SJSA1 (cell line): ENCODE measurements at places on chromosomes 7 and 10.

- DNase-seq = no peak
Observed at GRCh38 chr7:151289891-151290290, 41.4 kb upstream of the SMARCD3 start.

- no peak for DNase-seq
Observed at GRCh38 chr7:50349399-50349798, 44.9 kb downstream of the IKZF1 start.

- no peak for DNase-seq
Observed at GRCh38 chr10:62261666-62262065, 7.0 kb downstream of the RTKN2 start.

DNA sequence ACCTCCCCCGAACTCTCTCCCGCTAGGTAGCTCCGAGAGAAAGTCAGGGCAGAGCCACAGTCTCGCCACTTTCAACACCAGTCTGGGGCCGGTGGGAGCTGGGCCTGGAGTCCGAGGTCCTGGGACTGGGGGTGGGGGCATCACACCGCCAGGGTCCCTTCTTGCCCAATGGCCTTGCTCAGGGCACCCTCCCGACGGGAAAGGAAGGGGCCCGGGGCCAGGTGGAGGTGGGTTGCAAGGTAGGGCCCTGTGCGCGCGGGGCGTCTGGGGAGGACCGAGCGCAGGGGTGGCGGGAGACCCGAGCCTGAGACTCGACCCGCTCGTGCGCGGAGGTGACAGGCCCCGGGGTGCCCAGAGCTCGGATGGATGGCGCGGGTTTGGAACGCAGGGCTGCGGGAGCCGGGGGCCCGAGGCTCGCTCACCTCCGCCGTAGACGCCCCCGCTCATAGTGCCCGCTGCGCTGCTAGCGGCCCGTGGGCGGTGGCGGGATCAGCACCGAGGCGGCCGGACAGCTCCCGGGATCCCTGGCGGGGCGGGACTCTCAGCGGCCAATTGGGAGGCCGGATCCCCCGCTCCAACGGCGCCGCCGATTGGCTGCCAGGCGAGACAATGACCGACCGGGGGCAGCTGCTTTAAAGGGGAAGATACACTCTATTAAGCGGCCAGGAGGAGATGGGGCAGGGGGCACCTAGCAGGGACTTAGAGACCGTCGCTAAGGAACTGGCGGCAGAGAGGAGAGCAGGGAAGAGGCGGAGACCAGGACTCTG lies at the start of gene ACTL6B:
Gene ACTL6B (minus strand): TSS at position 541 of the 767 bp plus-strand sequence. CDS start 94 bp downstream, at position 447.
- DNase-seq = no peak

GRCh38 chr7:140062528-140063299 lies at the start of gene PARP12:
Gene PARP12, minus strand, starts transcription at chr7:140062951. Its CDS starts 104 bp downstream, at chr7:140062847.
- DNase-seq = peak; percentile 87

- DNase-seq = no peak
Observed at GRCh38 chr7:155193716-155194115, 104.0 kb upstream of the INSIG1 start.

DNA sequence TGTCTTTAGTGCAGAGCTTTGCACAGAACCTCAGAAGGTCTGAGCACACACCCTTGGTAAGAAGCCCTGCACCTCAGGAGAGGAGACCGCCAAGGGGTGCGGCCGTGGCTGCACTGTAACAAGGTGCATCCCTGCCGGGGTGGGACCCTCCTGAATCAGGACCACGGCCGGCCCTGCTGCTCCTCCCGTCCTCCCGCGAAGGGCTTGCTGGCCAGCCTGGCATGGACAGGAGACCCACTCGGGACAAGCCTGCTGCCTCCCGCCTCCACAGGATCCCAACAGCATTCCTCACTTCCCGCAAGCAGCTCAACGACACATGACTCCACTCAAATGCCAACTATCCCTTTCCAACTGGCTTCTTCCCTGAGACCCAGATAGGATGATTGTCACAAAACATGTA lies 12.8 kb downstream of the WDR86 start:
- no peak for DNase-seq

DNA sequence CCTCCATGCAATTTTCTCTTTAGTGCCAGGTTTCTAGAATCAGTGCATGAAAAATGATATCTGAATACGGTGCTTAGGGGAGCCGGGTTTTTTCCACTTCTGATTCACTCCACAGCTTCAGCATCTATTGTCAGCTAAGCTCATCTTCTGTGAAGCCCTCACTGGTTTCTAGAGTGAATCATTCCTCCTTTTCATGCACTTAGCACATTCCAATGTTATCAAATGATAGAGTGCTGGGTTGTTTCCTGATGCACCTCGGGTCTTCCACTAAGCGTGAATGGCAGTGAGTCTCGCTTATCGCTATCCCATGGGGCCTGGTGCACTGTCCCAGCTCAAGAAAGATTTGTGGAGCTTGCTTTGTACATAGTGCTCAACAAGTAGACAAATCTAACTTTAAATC lies 170.9 kb upstream of the RHEB start:
- DNase-seq = peak; percentile 31

DNA sequence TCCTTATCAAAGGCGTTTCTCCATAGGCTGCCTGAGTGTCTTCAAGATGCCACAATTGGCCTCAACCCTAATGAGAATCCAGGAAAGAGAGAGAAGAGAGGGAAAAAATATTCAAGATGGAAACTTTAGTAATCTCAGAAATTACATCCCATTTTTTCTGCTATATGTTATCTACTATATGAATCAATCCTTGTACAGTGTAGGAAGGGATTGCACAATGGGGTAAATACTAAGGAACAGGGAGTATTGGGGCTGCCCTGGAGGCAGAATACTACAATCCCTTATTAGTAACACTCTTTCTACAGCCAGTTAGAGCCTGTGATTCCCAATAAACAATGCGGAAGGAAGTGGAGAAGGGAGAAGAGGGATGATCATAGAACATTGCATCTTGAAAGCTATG lies 27.9 kb downstream of the TFPI2 start:
- no peak for DNase-seq

DNA sequence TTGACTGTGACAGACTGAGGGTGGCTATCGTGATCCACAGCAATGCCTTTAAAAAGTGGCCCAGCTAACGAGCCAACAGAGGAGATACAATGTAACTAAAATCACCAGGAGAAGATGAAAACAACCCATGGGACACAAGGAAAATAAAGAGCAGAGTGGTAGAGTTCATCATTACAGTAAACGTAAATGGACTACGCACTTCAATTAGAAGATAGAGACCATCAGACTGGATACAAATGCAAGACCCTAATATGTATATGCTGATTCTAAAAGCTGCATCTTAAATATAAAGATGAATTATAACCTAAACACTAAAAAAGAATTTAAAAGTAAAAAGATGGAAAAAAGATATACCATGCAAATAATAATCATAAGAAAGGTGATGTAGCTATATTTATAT lies 6.6 kb upstream of the STK32C start:
- DNase-seq = no peak

GRCh38 chr7:119271147-119271779 lies 1001.7 kb upstream of the KCND2 start:
- no peak for DNase-seq

GRCh38 chr7:29255199-29255878 lies 60.8 kb downstream of the CHN2 start:
- DNase-seq = no peak

- DNase-seq = no peak
Observed at GRCh38 chr10:11789306-11789705, 33.9 kb upstream of the PROSER2 start.

GRCh38 chr7:99267481-99267840 lies 5.2 kb upstream of the MYH16 start:
- DNase-seq = peak; percentile 64

- DNase-seq = no peak
Observed at GRCh38 chr10:61869774-61870525, 31.5 kb upstream of the ARID5B start.

DNA sequence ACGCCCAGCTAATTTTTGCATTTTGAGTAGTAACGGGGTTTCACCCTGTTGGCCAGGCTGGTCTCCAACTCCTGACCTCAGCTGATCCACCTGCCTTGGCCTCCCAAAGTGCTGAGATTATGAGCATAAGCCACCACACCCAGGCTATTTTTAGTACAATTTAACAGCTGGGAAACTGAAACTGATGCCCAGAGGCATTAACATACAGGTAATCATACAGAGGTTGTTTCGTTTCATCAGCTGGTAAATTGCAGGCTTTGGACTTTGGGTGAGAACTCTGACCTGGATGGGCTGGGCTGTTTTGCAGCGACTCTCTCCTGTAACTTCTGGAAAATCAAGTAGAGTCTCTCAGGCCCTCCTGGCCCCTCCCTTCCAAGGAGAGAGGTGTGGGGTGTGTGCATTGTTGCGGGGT lies 6.2 kb upstream of the ACHE start:
- no peak for DNase-seq

GRCh38 chr10:95275726-95276366 lies 15.0 kb downstream of the PDLIM1 start:
- DNase-seq = no peak

GRCh38 chr10:118918587-118918986 lies 110.9 kb upstream of the NANOS1 start:
- DNase-seq = no peak

GRCh38 chr7:41501006-41501405 lies 201.9 kb downstream of the INHBA start:
- no peak for DNase-seq

DNA sequence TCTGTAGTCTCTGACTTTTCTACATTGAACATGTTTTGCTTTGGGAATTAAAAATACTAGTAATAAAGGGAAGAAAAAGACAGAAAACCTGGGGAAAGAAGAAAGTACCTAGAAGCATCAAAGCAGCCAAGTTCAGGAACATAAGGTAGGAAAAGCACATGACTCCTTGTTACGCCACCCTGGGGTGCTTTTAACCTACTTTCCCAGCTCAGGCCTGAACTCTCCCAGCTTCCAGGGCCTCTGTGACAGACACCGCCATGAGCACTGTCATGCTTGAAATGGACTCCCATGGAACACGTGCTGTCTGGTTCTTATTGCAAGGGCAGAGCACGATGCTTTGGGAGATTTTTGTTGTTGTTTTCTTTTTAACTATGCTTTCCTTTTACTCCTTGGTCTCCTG lies 11.4 kb downstream of the ACTR1A start:
- no peak for DNase-seq

DNA sequence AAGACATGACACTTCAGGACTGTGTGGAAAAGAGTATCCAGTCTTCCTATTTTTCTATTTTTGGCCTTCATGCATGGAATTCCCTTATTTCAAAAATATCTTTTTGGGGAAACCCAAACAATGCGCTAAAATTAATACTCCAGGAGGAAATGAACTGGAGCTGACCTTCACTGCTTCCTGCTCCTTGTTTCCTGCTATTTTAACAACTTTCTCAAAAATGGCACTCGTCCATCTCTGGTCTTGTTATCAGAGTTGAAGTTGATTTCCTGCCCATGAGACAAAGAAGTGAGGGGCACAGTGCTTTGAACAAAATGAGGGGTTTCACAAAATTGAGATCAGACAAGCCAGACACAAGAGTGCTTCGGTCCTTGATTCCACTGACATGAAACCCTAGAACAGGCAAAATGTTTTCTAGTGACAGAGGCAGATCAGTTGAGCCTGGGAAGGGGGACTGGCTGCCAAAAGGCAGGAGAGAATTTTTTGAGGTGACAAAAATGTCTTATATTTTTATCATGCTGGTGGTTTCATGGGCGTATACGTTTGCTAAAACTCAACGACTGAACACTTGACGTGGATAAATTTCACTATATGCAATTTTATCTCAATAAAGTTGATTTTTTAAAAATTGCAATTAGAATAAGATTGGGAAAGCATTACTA lies 193.2 kb downstream of the CREB5 start:
- DNase-seq = no peak

DNA sequence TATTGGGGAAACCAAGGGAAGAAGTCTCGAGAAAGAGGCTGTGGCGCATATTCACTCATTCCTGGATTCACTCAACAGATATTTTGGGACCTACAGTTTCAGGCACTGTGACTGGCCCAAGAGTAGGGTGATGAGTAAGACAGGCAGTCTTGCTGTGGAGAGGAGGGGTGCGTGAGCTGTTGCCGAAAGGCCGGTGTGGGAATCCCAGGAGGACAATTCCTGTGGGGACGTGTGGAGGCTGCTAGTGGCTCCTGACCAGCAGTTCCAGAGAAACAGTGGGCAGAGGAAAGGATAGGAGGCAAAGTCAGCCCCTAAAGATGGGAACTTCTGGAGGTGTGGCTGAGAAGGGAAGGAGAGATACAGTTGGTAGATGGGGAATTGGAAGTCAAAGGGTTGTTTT lies 59.3 kb upstream of the GRB10 start:
- no peak for DNase-seq

GRCh38 chr10:47383261-47384147 lies 589 bp downstream of the ZNF488 start:
- no peak for DNase-seq

- DNase-seq = no peak
Observed at GRCh38 chr10:70579234-70580002, 23.1 kb downstream of the PRF1 start.

DNA sequence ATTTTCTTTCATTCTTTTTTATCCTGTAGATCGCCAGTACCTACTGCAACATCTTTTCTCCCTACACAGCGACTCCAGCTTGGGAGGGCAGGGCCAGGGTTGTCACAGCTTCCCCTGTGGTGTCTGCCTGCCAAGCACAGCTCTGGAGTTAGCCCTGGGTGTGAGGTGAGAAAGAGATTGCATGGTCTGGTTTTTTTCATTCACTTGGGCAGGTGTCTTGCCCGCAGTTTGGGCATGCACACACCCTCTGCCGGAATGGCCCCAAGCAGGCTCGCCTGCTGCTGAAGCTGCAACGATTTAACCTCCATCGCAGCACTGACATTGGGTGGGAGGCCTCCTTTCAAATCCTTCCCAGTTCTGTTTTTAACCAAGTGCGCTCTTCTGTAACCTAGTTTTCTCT lies 132.8 kb downstream of the WNT2 start:
- DNase-seq = no peak

DNA sequence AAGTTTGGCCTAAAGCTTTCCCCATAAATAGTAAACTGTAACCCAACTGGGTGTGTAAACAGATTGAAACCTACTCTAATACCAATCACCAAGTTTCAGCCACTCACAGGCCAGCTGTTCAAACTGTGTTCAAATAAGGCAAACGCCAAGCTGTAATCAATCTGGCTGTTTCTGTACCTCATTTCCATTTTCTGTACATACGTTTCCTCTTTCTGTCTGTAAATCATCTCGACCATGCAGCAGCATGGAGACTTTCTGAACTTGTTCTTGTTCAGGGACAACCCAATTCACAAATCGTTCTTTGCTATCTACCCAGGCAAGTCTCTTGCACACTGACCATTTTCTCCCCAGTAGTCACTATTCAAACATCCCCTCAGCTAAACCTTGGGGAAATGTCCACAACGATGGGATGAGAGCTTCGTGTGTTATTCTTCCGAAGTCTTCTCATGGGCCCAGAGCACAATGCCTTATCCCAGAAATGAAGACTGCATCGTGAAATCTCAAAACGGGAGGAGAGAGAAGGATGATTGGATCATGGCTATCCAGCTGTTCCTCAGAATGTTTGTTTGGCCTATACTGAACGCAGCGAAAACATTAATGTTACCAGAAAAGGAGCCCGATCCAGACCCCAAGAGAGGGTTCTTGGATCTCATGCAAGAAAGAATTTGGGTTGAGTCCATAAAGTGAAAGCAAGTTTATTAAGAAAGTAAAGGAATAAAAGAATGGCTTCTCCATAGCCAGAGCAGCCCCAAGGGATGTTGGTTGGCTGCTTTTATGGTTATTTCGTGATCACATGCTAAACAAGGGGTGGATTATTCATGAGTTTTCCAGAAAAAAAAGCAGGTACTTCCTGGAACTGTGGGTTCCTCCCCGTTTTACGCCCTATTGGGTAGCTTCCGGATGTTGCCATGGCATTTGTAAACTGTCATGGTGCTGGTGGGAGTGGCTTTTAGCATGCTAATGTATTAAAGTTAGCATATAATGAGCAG lies 86.2 kb downstream of the SLC16A9 start:
- no peak for DNase-seq

- peak; percentile 30 for DNase-seq
Observed at GRCh38 chr10:66180581-66181318, 745.1 kb upstream of the LRRTM3 start.
